ENCODE measurements at places on chromosomes 13 and 19.
A peak's percentile ranks its signal among the peaks of the same experiment; 100 is the strongest.

DNA sequence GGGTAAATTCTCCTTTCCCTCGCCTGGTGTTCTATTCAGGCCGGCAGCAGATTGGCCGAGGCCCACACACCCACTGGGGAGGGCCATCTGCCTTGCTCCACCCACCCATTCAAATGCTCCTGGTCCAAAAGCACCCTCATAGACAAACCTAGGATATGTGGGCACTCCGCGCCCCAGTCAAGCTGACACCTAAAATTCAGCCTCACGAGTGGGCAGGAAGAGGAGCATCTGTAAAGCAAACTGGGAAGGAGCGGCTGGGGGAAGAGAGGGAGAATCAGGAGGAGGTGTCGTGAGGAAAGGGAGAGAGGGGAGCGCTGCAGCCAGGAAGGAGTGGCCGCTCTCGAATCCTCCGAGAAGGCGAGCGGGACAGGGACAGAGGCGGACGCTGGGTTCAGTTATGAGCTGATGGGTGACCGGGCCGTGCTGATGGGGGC lies 136.9 kb downstream of the USP12 start:
- no peak for DNase-seq

GRCh38 chr13:25281193-25281934 lies 5.9 kb downstream of the MTMR6 start:
- DNase-seq, result no peak

DNA sequence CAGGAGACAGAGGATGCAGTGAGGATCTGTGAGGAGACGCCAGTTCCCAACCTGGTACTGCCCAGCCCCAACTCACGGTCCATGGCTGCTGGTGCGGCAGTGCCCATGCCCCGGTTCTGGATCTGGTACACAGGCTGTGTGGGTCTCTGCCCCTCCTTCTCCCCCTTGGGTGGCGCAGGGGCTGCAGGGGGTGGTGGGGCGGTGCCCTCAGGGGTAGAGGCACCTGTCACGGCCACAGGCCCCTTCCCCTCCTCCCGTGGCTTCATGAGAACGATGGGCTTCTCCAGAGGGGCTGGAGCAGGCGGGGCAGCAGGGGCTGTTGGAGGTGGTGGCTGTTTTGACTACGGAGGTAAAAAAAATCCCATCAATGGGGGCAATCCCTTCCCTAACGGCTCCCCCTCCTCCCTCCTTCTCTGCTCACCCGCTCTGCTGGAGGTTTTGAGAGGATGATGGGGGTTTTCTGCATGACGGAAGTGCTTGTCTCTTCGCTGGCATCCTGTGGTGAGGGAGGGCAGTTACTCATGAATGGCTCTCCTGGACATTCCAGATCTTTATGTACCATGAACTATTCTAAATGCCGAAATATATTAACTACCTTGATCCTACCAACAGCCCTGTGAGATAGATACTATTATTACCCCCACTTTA lies 7.1 kb downstream of the SMG9 start:
- DNase-seq, result no peak

GRCh38 chr19:41299046-41299754 lies 10.8 kb upstream of the CCDC97 start:
- DNase-seq, result no peak

- DNase-seq, result no peak
Observed at GRCh38 chr13:28495538-28496187, 735 bp upstream of the FLT1 start.

DNA sequence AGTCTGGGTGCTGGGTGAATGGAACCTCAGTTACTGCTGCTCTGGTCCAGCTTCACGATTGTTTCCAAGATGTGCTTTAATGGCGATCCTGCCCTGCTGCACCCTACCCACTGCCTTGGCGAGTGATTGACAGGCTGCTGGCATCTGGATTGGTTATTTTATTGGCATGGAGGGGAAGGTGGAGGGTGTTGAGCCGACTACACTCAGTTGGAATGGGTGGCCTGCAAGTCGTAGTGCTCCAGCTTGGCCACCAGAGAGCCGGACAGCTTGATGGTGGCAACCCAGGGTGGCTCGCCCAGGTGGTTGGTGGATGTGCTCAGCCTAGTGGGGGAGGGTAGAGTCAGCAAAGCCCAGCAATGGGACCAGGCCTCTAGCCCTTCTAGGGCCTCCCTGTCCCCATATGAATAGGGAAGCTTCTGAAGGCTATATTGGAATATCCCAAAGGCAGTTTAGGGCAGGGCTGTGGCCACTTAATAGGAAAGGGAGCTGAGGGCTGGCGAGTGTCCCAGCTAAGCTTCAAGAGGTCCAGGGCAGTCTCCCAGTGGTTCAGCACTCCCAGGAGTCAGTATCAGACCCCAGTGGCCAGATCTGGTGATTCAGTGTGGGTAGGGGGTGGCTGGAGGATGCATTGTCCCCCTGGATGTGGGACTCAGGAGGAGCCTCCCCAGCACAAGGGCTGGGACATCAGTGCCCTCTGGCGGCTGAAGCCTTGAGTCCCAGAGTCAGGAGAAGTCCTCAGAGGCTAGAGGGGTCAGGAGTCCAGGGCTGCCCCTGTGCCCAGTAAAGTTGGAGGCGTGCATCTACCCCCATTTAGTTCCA lies 3.4 kb downstream of the GGN start:
- peak; percentile 35 for DNase-seq

DNA sequence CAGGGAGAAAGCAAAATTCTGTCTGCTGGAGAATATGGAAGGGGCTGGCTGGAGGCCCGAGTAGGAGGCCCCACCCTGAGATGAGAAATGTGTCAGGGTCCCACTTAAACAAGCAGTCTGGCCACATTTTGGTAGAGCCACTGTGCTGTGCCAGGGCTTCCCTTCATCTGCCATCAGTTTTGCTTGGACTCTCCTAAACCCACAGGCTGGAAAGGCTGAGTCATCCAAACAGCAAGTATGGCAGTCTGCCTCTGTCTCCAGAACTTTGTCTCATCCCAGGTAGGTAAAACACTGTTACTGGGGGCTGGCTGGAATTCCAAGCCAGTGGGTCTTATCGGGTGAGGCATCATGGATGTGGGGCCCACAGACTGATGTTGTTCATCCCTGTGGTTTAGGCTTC lies 1390.6 kb downstream of the UQCRFS1 start:
- DNase-seq, result no peak

- no peak for DNase-seq
Observed at GRCh38 chr13:50644081-50644871, 199.2 kb downstream of the DLEU7 start.

DNA sequence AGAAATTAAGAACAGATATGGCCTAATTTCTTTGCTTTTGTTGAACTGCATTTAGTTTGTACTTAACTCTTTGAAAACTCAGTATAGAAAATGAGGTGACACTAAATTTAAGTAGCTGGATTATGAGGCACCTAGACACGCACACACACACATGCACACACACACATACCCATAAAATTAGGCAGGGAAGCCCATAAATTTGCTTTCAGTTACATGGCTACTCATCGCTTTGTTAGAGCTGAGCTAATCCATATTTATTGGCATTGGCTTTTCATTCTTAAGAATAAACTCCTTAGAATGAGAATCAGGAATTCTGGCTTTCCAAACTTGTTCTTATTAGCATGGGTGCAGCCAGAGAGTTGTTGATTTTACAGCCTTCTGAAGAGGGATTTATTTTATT lies 61.7 kb upstream of the MBNL2 start:
- no peak for DNase-seq

DNA sequence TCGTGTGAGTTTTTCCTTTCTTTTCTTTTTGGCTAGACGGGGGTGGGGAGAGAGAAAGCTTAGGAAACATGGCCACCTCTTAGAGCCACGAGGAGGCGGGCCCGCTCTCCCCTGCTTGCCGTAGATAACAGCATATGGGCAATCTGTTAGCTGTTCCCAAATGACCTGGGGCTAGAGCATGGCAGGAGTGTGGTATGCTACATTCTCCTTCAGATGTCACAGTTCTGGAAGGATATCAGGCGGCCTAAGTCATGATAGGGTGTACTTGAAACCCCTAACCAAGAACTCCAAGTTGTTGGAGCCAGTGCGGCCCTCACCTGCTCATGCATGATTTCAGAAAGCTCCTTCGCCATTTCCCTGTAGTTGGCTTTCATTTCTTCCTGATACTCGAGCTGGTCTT lies 44.3 kb upstream of the SLC15A1 start:
- peak; percentile 18 for DNase-seq

All from hematopoietic multipotent progenitor cell treated with erythropoietin and hydrocortisone succinate and interleukin-3 and kit ligand, for 17 days (in vitro differentiated cells).